Activated CD4-positive, alpha-beta T cell treated with anti-CD3 and anti-CD28 coated beads, Interleukin-2, amount 50 U/mL, for 24 hours (primary cell): ENCODE measurements at places on chromosomes 1 and 21.
A peak's percentile ranks its signal among the peaks of the same experiment; 100 is the strongest.

DNA sequence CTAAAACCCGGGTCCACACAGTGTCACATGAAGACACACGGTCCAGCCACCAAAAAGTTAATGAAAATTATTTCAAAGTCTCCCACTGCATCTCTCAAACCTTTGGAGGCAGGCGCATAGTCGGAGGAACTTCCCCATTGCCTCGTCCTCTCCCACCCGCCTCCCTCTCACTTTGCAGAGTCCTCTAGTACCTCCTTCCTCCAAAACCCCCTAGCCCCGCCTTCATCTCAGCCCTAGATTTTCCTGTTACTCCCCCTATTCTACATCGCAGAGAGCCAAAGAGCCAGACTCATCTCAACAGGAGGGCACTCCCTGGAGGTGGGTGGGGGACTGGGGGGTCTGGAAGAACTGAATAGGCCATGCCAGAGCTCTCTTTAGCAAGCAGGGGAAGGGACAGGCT is 79.3 kb downstream of the DISP3 start:
- no peak for DNase-seq

DNA sequence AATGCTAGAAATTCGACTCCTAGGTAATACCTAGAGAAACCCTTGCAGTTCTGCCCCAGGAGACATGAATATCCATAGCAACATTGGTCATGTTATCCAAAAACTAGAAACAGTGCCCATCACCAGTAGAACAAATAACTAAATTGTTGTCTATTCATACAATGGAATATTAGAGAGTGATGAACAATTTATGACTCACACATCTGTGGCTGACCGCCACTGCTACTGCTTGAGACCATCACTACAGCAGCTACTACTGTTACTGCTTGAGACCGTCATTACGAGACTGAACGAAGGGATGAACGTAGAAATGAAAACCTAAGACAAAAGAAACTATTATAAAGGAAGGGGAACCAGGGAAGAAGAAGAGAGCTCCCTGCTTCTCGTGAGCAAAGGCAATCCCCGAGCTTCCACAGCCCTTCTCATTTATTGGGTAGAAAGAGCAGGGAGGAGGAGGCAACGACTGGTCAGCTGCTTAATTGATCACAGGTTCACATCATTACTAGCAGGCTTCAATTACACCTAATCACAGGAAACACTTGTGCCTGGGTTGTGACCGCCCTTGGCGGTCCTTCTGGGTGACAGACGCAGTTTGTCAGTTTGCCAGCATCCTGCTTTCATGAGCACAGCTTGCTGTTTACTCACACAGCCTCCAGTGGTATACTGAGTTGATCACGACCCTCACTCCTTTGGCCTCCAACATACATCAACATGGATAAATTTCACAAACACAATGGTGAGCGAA is 14.1 kb upstream of the PADI4 start:
- DNase-seq = no peak

- no peak for DNase-seq
Observed at GRCh38 chr1:227577500-227577899, 14.1 kb downstream of the ZNF678 start.

DNA sequence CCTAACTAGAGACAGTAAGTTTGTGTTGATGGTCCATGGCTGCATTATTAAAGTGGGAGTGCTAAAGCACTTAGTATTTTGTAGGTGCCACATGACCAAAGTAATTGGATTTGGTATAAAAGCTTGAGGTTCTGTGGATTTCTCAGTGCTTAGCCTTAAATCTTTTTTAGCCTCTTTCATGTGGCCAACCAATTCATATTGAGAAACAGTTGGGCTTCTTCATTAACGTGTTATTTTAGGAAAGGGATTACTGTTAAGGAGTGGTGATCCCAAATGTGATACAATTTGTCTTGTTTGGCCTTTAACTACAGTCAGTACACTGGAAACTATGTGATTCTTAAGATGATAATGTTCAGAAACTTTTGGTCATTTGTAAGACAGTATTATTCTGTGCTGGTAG is 25.5 kb downstream of the MAN1A2 start:
- DNase-seq = no peak

GRCh38 chr1:67980028-67980427 is 70.4 kb downstream of the DIRAS3 start:
- DNase-seq = no peak

GRCh38 chr1:89999628-90000027 is 4.7 kb downstream of the ZNF326 start:
- DNase-seq = no peak

DNA sequence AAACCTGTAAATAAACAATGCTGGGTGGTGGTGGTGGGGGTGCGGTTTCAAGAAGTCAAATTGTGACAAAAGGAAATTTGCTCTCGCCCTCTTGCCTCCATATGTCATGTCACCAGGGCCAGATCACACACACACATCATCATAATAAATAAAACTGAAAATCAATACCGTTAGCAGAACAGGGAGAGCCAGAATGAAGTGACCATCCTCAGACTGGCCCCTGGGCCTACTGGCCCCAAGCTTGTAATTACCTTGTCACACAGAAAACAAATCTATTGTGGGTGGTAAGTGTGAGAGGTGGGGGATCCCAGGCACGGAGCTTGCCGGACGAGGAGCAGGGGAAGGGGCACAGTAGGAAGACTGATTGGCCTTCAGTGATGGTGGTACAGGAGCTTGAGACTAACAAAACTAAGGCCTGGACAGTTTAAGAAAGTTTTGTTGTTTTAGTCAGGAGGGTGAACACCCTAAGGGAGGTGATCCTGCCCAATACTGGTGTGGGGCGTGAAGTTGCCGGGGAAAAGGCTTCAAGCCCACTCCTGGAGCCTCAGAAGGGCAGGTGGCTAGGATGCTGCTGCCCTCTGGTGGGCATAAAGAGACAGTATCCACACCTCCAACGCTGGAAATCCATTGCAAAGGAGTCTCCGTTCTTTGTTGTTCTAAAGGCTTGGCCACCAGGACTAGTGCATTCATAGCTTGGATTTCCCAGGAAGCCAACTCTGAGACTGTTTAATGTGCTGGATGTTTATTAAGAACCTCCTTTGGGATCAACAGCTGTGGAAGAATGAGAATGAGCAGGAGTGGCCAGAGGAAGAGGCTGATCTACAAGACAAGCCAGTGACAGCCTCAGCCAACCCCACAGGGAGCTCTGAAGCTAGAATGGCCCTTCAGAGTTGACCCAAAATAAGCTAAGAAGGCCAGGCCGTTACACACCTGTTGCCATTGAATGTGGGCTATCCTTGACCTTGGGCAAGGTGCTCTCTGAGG is 8.1 kb upstream of the C1orf216 start:
- DNase-seq = peak; percentile 32

DNA sequence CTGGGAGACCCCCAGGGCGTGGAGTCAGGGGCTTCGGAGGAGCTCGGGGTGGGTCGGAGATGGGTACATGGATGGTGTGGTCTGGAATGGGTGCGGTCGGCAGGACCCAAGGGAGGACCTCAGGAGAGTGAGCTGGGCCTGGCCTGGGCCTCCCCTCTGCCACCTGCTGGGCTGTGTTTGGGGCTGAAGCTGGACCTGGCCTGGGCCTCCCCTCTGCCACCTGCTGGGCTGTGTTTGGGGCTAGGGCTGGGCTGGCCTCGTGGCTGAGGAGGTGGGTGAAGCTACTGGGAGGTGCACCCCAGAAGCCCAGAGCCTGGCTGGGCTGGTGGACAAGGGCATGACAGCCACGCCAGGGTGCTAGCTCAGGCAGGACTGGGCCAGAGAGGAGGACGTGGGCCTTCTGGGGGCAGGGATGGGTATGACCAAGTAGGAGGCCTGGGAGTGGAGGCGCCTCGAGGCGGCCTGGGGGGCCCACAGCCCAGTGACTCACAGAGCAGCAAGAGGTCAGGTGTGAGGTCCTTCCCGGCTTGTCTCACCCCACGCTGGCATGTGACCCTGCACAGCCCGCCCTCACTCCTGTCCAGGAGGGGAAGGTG is 14.5 kb downstream of the SAMD11 start:
- no peak for DNase-seq

GRCh38 chr1:57843760-57844159 is 419.9 kb upstream of the DAB1 start:
- DNase-seq = no peak

DNA sequence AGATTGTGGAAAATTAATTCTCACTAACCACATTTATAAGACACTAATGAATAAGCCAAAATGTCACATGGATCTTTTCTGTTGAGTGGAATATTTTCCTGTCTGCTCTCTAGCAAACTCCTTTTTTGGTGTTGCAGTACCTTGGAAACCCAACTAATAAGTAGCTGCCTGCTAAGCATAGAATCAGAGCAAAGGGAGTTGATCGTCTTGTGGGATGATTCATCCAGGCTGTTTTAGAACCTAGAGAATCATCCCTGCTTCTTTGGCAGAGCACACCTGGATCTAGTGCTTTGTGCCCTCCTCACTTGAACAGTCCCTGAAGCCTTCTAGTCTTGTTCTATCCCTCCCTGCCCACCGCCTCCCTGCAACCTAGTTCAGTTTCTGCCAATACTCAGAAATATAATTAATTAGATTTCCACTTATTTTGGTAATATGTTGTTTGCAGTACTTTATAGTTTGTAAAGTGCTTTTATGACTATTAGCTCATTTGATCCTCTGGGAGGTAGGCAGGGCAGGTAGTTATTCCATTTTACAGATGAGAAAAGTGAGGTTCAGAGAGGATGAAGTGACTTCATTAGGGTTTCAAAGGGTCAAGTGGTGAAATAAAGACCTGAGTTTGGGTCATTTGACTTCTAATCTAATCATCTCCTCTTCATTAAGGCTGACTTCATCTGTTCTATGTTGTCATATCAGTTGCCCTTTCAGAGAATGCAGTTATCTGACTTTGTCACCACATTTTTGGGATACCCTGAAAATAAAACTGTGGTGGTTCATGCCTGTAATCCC is 2.5 kb downstream of the AGO4 start:
- no peak for DNase-seq

DNA sequence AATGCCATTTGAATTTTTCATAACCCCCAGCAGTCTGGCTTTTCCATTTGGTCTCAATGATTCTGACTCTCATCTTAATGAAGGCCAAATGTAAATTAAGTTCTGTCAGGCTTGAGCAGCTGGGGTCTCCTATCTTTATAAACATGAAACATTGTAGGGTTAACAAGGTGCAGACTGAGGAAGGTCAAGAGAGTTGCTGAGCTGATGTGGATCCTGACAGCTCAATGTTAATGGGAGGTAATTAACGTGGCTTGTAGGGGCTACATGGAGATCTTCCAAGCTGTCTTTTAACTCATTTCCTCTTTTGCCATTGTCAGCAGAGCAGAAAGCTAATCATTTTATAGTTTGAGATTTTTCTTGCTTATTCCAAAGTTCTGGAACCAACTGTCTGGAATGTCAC is 55.2 kb downstream of the FGGY start:
- DNase-seq = no peak

GRCh38 chr1:154972517-154973343 is 1.8 kb upstream of the CKS1B start:
- no peak for DNase-seq

- no peak for DNase-seq
Observed at GRCh38 chr1:161972828-161973227, 50.8 kb downstream of the OLFML2B start.

DNA sequence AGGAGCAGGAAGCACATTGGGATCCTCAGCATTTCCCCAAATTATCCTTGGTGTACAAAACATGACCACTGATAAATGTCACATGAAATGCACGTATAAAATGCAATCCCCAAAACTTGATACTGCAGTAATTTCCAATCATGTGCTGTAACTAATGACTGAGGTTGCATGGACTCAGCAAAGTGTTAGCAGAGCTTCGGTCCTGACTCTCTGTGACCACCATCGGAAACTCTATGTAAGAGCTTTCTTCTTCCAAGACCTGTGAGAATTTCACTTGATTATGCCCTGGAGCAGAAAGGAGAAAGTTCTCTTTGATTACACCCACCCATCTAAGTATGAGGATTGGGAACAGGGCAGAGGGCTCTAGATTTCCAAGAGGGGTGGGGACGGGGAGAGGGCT is 908 bp downstream of the CD53 start:
- no peak for DNase-seq

GRCh38 chr1:161190962-161191521 is 7.8 kb downstream of the ADAMTS4 start:
- DNase-seq = no peak

DNA sequence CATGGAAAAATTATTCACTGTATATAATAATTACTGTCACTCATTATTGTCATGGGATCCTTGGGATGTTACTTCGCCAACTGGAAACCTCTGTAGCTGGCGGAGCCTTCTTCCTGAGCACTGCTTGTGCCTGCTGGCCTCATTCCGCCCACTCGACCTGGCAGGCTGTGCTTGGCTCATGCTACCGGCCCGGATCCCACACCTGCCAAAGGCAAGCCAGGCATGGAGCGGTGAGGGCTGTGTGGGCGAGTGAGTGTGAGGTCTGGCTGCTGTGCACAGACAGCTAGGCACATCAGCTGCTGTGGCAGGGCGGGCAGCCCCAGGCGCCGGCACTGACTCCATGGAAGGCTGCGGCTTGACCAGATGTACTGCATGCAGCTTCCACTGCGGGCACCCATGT is 78.4 kb downstream of the DISP1 start:
- DNase-seq = no peak

- no peak for DNase-seq
Observed at GRCh38 chr1:17586172-17586964, 46.9 kb downstream of the ARHGEF10L start.

DNA sequence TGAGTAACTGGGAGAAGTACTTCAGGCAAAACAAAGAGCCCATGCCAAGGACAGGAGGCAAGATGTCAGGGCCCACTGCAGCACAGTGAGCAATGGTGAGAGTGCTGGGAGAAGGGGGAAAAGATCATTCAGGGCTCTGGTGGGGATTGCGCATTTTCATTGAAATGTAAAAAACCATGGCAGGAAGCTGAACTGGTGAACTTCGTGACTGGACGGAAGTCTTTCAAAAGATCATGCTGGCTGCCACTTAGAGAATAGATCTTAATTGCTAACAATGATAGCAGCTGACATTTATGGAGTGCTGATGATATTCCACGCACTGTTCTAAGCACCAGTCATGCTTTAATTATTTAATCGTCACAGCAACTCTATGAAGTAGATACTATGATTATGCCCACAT is 107.0 kb downstream of the TGFBR3 start:
- DNase-seq = no peak

DNA sequence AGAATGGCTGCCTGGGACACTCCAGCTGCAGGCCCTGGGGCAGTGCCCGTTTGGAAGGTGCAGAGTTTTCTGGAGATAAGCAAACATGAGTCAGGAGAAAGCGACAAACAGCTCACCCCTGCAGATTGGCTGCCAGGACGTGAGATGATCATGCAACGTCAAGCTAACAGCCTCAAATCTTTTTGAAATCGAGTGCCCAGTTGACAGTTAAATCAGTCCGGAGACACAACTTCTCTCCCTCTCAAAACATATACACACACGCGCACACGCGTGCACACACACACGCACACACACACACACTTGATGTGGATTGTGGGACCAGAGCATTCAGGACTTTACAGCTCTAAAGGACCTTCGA is 49.4 kb downstream of the TENT5C start:
- no peak for DNase-seq

GRCh38 chr1:94590203-94591137 is 48.9 kb upstream of the F3 start:
- DNase-seq = no peak

GRCh38 chr1:79667848-79668696 is 661.5 kb upstream of the ADGRL4 start:
- no peak for DNase-seq
